Kidney (tissue), 22 donors: ENCODE measurements at places on chromosomes 6 and 20. TPM values are rescaled to one million over a fixed set of nuclear protein-coding genes. Genes with fewer than 3 reads are reported as not detected.

Gene CCM2L
- polyA plus RNA-seq = 9.9 TPM

DNA sequence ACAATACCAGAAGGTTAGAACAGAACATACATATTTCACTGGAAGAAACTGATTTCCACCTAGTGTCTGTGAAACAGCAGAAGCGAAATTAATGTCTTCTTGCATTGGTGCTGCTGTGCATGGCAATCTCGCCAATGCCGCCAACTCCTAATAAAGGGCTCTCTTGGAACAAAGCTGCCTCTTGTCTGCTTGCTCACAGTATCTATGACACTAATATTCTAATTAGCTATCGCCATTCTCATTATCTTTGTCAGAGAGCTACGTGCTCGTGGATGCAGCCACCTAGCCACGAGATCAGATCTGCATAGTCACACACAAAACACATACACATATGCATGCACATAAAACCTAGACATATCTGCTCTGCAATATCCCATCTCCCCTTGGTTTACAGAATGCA is 145.9 kb upstream of the OLIG3 start:
- DNase-seq = no peak

DNA sequence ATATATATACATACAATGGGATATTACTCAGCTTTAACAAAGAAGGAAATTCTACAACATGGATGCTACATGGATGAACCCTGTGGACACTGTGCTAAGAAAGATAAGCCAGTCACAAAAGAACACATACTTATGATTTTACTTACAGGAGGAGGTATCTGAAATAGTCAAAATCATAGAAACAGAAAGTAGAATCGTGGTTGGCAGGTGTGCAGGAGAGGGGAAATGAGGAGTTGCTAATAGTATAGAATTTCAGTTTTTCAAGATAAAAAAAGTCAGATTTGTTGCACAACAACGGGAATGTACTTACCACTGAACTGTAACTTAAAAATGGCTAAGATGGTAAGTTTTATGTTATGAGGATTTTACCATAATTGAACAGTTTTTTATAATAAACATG is 706.3 kb downstream of the TFAP2A start:
- DNase-seq = no peak

DNA sequence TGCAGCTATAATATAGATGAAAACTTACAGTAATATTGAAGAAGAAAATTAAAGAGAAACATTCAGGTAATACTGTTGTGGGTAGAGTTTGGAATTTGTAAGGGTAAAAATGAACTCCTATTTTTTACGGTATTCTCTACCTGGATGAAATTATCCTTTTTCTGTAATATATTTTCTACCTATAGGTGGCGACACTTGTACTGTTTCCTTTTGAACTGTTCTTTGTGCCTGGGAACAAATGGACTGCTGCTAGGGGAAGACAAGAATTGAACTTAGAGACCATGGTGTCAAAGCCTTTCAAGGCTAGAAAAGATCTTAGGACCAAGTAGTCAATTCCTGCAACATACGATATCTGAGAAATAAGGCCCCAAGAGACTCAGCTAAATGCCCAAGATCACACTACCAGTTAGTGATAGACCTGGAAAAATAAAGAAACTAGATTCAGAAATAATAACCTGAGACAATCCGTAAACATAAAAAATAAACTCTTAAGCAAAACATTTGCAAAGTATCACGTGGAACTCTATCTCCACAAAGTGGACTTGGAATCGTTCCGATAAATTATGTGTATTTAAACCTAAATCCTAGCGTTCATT is 383.8 kb downstream of the TFAP2A start:
- no peak for DNase-seq

Gene SLA2
- 0.24 TPM for polyA plus RNA-seq

- DNase-seq = peak; percentile 55
Measured at GRCh38 chr20:31485450-31486339, 10.6 kb downstream of the REM1 start.

DNA sequence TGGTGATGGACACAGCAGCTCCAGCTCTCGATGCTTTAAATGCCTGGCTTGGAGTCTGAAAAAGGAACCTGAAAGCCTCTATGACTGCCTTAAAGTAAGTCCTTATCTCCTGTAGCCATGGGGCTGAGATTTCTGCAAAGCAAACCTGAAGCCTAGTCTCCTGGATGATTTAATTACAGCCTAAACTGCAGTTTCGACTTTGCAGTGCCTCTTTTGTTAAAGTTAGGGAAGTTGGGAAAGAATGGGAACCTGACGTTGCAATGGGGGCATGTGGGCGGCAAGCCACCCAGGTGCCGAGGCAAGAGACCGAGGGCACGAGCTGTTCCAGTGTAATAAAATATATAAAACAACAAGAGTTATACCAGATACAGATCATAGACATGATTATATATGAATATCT is 11.7 kb upstream of the TCFL5 start:
- no peak for DNase-seq

- DNase-seq = no peak
Measured at GRCh38 chr20:9200196-9200595, 131.3 kb downstream of the PLCB4 start.

Gene HMGCLL1
- polyA plus RNA-seq = 2.0 TPM

Gene HLA-DMB
- polyA plus RNA-seq = 45.5 TPM

GRCh38 chr20:8671370-8671961 is 397.4 kb upstream of the PLCB4 start:
- DNase-seq = no peak

Gene PKIB
- polyA plus RNA-seq = 5.1 TPM

- DNase-seq = no peak
Measured at GRCh38 chr6:145329257-145329656, 406.1 kb downstream of the EPM2A start.

DNA sequence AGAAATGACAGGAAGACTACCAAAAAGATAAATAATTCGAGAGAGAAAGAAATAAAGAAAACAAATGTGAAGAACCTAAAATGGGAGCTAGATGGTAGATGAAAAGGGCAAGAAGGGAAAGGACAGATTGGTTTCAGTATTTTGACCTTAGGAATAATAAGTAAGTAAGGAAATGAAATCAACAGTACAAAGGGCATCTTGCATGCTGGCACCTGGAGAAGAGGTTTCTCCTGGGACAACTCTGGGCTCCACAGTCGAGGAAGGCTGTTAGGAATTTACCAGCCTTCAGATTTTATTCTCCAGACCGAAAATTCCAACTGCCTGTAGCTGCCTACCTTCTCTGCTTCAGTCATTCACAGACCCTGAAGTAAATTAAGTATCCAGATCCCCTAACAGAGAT is 80.5 kb downstream of the SMLR1 start:
- no peak for DNase-seq

DNA sequence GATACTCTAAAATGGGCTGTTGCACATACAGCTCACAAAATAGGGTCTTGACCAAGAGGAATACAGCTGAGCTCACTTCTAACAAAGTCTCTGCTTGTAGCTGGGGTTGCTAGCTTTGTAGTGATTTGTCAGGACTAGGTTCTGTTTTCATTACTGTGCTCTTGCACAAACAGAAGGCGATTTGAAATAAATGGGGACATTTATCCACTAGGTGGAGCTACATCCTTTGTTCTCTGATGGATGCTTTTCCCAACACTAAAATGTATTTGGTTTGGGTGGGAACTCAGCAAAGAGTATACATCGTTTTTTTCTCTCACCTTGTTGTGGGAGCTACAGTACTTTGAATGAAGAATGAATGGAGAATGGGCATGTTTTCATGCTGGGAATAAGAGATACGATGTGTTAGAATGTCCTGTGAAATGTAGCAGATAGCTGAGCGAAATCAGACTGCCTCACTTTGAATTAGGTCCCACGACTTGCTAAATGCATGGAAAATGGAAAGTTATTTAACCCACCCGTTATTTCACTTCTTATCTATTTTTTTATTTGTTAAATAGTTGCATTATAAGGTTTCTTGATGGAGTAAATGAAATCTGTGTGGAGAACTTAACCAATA is 494.7 kb upstream of the MAP3K7 start:
- DNase-seq = no peak

- DNase-seq = no peak
Measured at GRCh38 chr6:150298676-150299075, 70.1 kb upstream of the IYD start.

DNA sequence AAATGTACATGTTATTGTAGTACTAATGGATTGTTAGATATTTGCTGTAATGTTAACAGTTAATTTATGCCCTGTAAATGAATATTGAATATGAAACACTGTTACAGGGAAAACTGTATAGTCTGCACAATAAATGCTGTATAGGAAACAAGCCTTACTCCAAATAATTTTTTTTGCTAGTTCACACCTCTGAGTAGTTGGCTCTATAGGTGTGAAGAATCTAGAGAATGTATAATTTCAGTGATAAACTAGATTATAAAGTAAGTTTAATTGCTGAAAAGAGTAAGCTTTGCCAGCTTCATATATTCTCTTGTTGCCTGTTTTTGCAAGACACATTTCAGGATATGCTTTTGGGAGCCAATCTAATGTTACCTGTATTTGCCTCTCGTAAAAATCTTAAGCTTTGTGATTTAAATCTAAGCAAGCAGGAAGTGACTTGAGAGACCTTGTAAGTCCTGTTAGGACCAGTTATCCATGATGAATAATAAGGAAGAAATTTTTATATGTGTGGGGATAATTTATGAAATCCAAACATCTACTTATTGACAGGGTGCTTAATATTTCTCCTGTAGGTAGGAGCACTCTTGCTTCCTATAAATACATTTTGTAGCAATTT is 232.4 kb downstream of the ZFAND3 start:
- no peak for DNase-seq

DNA sequence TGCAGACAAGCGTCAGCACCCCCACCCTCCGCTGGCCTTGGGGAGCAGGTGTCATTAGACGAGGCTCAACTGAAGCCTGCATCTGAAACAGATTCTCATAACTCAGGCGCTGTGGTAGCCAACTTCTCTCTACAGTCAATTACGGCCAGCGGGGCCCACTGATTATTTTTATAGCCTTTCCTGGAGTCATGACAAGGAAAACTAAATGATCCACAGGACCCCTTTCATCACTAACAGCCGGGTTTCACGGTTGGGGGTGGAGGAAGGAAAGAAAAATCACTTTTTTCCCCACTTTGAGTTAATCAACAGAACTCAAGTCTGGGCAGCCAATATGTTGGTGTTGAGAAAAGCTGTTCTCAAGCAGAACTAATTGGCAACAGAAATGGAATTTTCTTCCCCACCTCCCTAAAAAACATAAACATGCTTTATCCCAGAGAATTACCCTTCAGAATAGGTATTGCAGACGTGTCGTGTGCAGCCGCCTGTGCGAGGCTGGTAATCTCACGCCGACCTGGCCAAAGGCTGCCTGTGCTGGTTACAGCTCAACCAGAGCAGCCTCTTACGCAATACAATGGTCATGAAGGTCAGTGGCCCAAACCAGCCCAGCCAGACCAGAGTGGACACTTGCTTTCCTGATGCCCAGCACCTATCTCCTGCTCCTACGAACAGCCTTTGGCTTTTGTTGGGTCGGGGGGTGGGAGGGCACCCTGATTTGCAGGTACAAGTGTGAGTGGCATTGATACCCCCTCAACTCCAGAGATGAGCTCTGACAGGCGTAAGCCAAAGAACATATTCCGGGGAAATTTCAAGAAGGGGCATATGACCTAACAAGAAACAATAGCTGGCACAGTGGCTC is 11.0 kb downstream of the RIPOR3 start:
- DNase-seq = no peak

Gene RAMACL
- polyA plus RNA-seq = not detected

Gene HTR1B
- polyA plus RNA-seq = 0.26 TPM

GRCh38 chr6:159062564-159062945 is 17.8 kb upstream of the TAGAP start:
- DNase-seq = no peak

- peak; percentile 83 for DNase-seq
Measured at GRCh38 chr6:1524040-1524480, 85.7 kb upstream of the FOXC1 start.

- no peak for DNase-seq
Measured at GRCh38 chr20:38200646-38201045, 35.6 kb upstream of the TGM2 start.

GRCh38 chr6:46062312-46062711 is 46.7 kb upstream of the CLIC5 start:
- peak; percentile 85 for DNase-seq
